ENCODE measurements at places on chromosomes 4 and X.
A peak's percentile ranks its signal among the peaks of the same experiment; 100 is the strongest.

DNA sequence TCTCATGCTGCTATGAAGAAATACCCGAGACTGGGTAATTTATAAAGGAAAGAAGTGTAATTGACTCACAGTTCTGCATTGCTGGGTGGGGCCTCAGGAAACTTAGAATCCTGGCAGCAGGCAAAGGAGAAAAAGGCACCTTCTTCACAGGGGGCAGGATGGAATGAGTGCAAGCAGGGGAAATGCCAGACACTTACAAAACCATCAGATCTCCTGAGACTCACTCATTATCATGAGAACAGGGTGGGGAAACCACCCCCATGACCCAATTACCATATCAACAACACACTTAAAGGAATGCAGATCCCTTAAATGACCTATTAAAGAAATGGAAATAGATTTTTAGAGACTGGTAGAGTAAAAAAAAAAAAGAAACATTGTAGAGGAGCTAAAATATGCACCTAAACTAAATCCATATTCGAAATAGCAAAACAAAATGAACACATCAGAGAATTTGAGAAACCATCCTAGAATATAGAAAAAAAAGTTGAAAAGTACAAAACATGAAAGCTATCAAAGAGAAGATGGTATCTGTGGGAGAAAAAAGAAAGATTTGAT lies 104.3 kb upstream of the UGT8 start:
- no peak for DNase-seq

DNA sequence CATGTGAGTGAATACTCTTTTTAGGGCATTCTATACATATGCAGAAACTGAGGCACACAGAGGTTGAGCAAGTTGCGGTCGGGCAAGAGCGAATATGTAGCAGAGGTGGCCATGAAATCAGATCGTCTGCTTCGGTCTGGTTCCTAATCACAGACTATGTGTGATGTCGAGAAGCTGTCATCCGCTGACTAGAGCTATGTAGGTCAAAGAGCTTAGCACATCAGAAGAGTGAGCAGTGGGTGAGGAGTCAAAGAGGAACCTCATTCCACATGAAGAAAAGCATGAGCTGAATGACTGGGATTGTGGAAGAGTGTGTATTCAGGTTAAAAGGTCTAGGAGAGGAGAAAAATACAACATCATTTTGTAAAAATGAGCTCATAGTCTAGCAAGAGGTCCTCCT lies 19.0 kb downstream of the GAB3 start:
- no peak for DNase-seq

GRCh38 chr4:37648084-37648817 lies 37.9 kb downstream of the RELL1 start:
- DNase-seq, result no peak

DNA sequence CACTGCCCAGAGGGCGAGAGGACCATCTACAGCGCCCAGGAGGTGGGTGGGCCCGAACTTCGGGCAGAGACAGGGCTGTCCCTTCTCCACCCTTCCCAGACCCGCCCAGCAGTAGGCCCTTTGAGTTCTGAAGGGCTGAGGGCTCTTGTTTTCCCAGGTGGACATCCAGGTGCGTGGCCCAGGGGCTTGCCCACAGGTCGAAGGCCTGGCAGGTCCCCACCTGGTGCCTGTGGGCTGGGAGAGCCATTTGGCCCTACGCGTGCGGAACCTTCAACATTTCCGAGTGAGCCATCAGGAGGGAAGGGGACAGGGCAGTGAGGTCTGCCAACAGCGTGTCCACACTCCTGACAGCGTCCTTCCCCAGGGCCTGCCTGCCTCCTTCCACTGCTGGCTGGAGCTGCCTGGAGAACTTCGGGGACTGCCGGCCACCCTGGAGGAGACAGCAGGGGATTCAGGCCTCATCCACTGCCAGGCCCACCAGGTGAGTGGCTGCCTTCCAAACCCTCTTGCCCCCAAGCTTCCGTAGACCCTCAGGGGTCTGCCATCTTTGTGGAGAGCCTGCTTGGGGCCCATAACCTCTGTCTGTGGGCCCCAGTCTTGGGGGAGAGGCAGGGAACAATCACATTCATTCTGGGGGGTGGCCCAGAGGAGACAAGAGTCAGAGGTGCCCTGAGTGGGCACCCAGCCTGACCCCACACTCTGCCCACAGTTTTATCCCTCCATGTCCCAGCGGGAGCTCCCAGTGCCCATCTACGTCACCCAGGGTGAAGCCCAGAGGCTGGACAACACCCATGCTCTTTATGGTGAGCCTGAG lies 6.8 kb downstream of the PLXNB3 start:
- DNase-seq, result no peak

DNA sequence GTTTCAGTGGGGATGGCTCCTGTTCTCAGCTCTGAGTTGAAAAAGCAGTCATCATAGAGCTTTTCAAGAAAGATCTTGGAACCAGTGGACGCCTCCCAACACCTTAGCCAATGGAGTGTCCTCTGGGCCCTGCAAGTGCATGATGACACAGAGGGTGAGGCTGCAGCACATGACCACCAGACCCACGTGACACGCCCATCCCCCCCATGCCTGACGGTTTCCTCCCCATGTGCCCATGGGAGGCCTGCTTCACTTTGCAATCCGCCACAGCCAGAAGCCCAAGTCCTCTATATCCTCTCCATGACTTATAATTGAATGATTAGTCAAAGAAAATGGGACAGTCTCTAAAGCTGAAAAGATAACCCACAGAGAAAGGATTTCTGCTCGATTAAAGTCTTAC lies 187.0 kb downstream of the AFAP1 start:
- DNase-seq, result no peak

DNA sequence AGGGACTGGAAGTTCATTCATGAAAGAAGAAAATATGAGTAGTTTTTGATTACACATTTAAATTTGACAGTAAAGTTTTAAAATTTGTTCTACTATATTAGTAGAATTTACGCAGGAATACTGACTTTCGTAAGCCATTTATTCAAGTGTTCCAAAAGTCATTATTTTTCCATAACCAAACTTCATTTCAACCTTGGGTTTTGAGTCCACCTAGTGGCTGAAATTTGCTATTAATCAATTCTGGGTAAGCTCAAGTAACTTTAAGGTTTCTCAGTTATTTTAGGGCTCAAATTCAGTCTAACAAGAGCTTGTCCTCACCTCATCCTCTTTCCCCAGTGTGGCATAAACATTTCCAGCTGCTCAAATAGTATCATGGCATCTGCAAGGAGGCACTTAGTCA lies 175.4 kb downstream of the SH3BGRL start:
- no peak for DNase-seq

DNA sequence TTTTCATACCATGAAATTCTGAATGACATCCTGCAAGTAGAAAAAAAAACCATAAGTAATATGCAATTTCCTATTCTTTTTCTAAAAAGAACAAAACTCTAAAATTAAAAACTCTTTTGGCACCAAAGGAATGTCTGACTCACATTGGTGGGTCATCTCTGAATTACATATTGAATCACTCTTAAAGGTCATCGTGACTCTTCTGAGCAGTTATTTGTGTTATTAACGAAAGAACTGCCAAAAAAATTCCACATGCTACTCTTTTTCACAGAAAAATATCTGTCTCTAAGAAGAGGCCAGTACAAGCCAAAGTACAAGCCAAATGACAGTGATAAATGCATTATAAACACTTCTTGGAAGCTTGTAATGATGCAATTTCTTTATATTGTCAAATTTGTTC lies 282.2 kb downstream of the GUCY2F start:
- DNase-seq, result no peak

- no peak for DNase-seq
These were observed 349.9 kb downstream of the FBXW7 start for GRCh38 chr4:152185786-152186550.

- no peak for DNase-seq
These were observed 48.3 kb downstream of the CD99L2 start for GRCh38 chrX:150849996-150850720.

DNA sequence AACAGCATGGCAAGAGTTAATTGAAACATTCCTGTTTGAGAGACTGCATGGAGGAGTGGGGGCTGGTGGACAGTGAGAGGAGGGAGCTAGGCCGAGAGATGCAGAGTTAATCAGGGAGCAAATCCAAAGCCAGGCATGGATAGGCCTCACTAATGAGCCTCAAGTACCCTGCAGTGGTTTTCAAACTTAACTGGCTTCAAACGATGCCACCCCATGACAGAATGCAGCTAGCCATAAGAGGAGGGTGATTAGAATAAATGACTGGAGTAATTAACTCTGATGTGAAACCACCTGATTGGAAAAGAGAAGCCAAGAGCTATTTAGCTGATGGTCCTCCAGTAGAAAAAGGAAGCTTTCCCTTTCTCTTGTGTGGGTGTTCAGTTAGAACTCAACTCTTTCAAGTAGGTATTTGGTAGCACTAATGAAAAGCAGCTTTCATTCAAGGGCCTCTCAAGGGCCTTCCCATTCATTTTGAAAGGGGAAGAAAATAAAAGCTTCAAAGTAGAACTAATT lies 215.4 kb upstream of the MAB21L2 start:
- no peak for DNase-seq

- DNase-seq, result no peak
These were observed 286.1 kb downstream of the INPP4B start for GRCh38 chr4:142559986-142560385.

DNA sequence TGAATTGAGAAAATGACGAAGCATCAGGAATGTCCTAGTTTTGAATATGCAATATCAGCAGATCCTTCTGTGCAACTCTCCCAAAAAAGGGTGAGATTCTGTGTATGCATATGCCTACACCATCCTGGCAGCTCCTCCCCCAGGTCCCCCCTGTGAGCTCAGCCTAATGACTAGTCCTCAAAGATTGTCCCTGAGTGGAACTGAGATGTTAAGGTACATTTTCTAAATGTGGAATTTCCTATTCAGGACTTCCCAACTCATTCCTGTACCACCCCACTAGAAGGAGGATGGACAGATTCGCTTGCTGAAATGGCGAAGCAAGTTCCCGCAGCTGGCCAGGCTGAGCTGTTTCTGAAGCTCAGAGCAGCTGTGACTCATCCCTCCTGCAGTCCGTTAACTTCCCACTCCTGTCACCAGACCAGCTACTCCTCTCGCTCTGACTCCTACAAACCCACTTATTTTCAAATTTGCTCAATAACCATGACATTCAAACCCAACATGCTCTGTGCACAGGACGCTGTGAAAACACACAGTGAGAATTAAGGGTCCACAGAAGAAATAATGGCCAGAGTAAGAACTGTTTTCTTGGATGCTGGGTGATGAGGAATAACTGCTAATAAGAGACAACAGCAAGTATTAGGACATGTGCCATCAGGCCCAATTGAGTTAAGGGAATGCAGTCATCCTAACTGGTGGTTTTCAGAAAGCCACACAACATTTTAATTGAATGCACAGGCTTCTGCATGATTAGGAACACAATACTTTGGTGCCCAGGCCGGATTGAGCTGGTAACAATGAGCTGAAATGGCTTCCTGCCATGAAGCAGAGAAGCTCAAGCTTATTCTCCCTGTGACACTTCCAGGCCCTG lies 40.0 kb upstream of the IRF2 start:
- peak; percentile 86 for DNase-seq

- DNase-seq, result no peak
These were observed 5.1 kb upstream of the DCLK2 start for GRCh38 chr4:150072906-150073714.

- DNase-seq, result no peak
These were observed 1382.0 kb downstream of the FAM133A start for GRCh38 chrX:95055991-95056390.

- no peak for DNase-seq
These were observed 47.7 kb downstream of the ARHGEF38 start for GRCh38 chr4:105599932-105600655.

GRCh38 chr4:6851431-6851830 lies 58.2 kb upstream of the TBC1D14 start:
- no peak for DNase-seq

DNA sequence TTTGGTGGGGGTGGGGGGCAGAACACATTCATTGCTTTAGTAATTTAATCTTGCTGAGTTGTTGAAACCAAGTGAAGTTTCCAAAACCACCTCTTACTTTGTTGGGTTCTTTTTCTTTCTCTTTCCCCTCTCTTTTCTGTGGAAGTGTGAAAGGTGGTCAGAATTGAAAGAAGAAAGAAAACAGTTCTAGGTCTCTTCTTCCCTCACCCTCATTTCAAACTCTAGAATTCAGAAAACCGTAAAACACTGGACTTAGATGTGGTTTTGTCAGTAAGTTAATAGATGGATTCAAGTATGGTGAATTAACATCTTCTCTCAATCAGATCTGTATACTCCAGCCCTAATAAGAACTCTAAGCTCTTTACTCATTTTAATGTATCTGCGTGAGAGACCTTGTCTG lies 23.7 kb downstream of the PLP1 start:
- no peak for DNase-seq

DNA sequence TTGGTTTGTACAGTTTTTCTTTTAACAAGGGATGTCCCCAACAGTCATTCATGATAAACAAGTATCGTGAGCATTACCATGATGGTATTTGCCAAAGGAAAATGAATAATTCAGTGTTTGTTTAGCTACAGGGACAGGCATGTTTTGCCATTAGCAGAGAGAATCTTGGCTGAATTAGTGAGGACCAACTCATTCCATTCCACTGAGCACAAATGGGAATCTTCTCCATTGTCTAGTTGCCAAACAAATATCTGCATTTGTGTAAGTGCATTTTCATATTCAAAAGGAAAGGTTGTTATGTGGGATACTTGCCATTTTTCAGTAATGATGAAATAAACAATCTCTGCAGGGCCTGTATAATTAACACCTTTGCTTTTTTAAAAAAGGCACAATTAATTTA lies 1762.6 kb downstream of the RPA4 start:
- no peak for DNase-seq

GRCh38 chr4:77465271-77465670 lies 140.3 kb upstream of the CXCL13 start:
- peak; percentile 62 for DNase-seq

DNA sequence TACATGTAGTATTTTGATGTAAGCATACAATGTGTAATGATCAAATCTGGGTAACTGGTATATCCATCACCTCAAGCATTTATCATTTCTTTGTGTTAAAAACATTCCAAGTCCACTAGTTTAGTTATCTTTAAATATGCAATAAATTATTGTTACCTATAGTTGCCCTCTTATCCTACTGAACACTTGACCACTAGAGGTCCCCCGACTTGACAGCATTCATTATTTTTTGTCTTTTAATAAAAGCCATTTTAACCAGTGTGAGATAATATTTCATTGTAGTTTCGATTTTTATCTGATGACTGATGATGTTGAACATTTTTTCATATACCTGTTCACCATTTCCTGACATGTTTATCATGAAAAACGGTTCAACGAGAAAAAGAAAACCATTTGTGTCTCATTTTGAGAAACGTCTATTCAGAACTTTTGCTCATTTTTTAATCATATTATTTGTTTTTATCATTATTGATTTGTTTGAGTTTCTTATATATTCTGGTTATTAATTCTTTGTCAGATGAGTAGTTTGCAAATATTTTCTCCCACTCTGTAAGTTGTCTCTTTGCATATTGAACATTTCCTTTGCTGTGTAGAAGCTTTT lies 199.0 kb upstream of the CXXC4 start:
- no peak for DNase-seq

GRCh38 chr4:98524230-98524629 lies 134.2 kb downstream of the TSPAN5 start:
- no peak for DNase-seq

GRCh38 chr4:178165251-178165950 lies 723.2 kb upstream of the AGA start:
- DNase-seq, result no peak

GRCh38 chr4:100461807-100462605 lies 55.8 kb downstream of the EMCN start:
- no peak for DNase-seq

- DNase-seq, result no peak
These were observed 78.1 kb upstream of the BOD1L1 start for GRCh38 chr4:13705521-13706041.

All from activated naive CD4-positive, alpha-beta T cell treated with anti-CD3 and anti-CD28 coated beads for 36 hours (primary cell).